ENCODE measurements at places on chromosomes 4 and X. TPM values are rescaled to one million over a fixed set of nuclear protein-coding genes. Genes with fewer than 3 reads are reported as not detected.

DNA sequence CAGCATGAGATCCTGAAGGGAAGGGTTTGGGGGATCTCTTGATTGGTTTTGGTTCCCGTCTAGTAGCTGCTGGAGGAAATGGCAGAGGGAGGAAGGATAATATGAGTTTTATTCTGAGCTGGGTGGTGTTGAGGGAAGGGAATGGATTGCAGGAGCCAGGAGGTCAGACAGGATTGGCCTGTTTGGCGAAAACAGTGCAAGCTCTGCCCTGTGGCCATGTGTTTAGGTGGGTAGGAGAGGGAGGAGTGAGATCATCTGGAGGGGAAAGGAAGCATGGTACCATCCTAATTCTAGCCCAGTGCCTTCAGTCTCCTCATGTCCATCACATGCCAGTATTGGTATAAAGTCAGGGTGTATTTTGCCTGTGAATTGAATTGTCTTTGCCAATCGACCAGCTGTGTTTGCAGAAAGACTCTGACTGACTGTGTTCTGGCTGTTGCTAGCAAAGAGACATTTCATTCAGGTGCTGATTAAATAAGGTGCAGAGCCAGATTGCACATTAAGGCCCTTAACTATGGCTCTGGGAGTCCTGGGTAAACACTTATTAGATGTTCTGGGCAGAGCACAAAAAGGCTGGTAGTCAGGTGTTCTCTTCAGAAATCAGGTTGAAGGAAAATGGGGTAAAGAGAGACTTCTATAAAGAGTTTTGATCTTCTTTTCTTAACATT lies 10.0 kb downstream of the TMEM164 start:
- no peak for DNase-seq

DNA sequence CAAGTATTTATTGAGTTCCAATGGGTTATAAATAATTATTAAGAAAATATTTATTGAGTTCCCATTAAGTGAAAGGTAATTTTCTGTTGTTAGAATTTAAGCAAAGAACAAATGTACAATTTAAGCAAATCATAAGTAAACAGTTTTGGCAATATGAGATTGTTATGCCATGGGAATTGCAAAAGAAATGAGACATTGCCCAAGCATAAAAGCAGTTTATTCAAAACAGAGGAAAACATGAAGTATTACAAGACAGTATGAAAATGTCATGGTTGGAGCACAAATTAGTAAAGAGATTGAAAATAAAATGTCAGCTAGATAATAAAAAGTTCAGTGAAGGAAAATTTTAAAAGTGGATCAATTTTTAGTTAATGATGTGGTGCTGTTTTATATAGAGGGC lies 706.1 kb upstream of the EPHA5 start:
- DNase-seq, result no peak

GRCh38 chrX:4182408-4182806 lies 469.0 kb upstream of the PRKX start:
- DNase-seq, result no peak

GRCh38 chr4:24245491-24245820 lies 338.9 kb downstream of the DHX15 start:
- DNase-seq, result no peak

GRCh38 chr4:153296040-153296823 lies 48.3 kb upstream of the MND1 start:
- no peak for DNase-seq

GRCh38 chr4:168560184-168561180 lies 63.6 kb downstream of the PALLD start:
- no peak for DNase-seq

The MSN gene
- total RNA-seq, result 33.2 TPM

The FGFBP1 gene
- total RNA-seq, result not detected
